ENCODE measurements at places on chromosomes 4 and X.

DNA sequence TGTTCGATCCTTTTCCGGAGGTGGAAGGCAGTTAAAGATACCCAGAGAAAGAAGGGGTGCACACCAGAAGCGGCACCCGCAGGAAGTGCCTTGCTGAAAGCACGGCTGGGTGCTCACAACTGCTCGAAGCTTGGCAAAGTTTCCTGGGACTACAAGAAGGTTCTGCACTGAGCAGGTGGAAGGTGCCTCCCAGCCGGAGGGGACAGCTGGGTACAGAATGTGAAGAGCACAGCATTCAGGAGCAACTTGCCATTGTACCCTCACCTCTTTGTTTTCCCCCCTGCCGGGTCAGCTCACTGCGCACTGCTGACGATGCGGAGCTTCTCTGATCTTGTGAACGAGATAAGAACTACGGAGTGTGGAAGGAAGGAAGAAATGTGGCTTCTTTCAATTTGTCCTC, 289.2 kb downstream of the FBXW7 start:
- no peak for DNase-seq

GRCh38 chr4:112329672-112330375, 32.7 kb downstream of the ALPK1 start:
- DNase-seq = no peak

DNA sequence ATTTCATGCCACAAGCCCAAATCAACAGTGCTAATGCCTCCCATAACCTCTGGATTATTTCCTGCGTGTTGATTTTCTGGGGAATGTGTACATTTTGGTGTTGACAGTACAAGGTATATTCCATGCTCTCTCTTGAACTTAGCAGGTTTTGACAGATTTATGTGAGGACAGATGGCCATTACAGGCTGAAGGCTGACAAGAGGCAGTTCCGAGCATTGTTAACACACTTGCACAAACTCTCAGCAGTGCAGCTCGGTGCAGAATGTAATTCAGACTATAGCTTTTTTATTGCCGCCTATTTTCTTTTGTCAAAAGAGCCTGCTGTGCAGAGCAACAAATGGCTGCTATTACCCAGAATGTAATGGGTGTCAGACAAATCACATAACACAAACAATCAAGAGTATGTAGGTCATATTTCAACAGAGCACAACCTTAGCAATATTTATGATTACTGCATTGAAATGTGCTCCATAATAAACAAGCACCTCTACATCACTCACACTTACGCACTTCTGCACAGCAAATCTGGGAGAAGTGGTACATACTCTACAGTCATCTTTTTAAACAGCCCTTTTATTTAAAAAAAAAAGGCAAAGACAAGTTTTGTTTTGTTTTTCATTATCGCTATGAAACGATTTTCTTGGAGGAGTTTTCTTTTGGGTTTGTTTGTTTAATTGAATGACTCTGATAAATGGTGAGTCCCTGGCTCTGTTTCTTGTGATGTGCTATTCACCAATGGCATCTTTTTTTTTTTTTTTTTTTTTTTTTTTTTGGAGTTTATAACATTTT, 71.6 kb downstream of the PPARGC1A start:
- peak; percentile 39 for DNase-seq

DNA sequence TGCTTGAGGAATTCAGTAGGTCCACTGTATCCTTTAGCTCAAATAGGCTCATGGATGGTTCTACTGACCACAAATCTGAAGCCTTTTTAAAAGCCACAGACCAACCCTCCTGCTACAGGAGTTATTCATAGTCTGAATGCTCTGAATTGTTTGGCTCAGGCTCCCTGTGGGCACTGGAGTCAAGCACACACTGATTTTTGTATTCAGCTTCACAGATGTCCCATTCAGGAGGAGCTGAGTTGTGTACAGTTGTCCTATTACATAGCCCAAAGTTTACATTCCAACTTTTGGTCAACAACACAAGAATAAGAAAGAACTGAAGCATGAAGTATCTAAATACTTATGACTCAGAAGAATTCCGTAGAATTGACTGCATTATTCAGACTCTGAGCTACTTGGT, 243.9 kb downstream of the UNC5C start:
- DNase-seq = no peak

GRCh38 chrX:19070555-19070994, 51.7 kb downstream of the ADGRG2 start:
- no peak for DNase-seq
